Astrocyte (in vitro differentiated cells and primary cell): ENCODE measurements at places on chromosomes 1 and 21. TPM values are rescaled to one million over a fixed set of nuclear protein-coding genes. Genes with fewer than 3 reads are reported as not detected.

Gene SLAMF8
- 1.7 and 3.6 TPM in 2 replicates for total RNA-seq

Gene CORT
- 0.23 and 0.29 TPM in 2 replicates for total RNA-seq

Gene ETNK2
- 8.2 and 9.7 TPM in 2 replicates for total RNA-seq

DNA sequence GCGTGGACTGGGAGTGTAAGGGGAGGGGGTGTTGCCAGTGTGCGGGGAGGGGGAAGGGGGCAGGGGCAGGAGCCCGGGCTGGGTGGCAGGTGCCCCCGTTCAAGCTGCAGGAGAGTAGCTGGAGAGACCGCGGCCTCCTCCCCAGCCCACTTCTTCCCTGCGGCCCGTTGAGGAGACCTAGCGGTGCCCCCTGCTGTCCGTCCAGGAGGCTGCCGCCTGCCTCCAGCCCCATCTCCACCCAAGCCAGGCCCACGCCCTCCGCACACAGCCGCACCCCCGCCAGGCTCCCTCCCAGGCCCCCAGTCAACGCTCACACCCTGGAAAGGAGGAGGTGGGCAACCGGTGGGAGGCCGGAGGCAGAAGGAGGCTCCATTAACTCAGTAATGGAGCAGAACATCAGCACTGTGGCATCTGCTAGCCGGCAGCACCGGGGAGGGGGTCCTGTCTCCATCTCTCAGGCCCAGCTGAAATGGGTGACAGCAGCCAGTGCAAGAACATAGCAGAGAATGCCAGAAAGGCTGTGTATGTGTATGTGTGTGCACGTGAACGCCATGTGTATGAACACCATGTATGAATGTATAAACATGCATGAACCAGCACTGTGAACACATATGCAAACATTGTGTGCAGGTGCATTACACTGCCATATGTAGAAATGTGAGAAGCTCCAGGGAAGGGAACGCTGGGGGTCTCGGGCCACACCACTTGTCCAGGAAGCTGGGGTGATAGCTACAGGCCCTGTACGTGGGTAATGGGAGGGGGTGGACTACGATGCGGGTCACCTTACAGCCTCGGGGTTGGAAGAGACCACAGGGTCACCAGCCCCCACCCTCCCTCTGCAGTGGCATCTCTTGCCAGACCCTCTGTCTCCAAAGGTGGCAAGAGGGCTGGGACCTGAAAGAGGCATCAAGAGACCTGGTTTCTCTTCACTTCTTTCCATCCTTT, 84.6 kb downstream of the SYT2 start:
- DNase-seq = peak; percentile 26

- DNase-seq = peak; percentile 97
Measured at GRCh38 chr1:197441999-197442414, 174.0 kb downstream of the CRB1 start.

GRCh38 chr1:159168043-159168442, 3.4 kb upstream of the CADM3 start:
- DNase-seq = no peak

DNA sequence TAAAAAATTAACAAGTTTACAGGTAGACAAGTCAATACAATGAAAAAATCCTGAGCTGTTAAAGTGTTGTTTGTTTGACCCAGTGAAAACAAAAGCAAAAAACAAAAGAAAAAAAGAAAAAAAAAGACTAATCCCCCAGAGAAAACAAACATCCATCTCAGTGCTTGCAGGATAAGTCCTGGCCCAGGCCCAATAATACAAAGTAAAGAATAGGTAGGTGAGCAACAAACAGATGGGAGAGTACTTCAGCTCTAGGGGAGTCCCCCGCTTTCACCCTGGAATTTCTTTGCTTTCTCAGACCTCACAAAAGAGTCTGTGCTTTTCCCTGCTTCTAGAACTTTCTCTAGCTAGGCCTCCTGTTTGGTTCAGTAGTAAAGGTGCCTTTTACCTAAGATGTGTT, 70.3 kb downstream of the ABCA4 start:
- no peak for DNase-seq

GRCh38 chr1:75426688-75427087, 184.2 kb downstream of the SLC44A5 start:
- DNase-seq = no peak
